SK-N-MC (cell line): ENCODE measurements at places on chromosomes 6 and 20.

DNA sequence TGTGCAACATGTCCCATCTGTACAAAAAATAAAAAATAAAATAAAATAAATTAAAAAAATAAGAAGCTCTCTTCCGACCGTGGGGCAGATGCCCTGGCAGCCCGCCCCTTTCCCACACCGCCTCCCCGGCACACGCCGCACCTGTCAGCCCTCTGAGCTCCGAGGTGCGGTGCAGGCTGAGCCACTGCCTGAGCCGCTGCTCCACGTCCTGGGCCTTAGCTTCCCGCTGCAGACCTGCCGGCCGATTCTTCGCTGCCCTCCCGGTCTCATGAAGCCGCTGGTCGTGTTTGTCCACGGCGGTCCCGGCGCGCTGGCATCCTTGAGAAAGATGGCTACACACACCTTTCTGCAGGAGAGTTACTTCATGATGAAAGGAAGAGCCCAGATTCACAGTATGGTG is 10.7 kb upstream of the CLPSL2 start:
- no peak for DNase-seq

- DNase-seq = no peak
These were observed 38.5 kb upstream of the TFB1M start for GRCh38 chr6:155352811-155353210.

GRCh38 chr6:94367316-94367715 is 948.0 kb upstream of the EPHA7 start:
- no peak for DNase-seq

- no peak for DNase-seq
These were observed 5.2 kb downstream of the CDC25B start for GRCh38 chr20:3801299-3801698.

- DNase-seq = no peak
These were observed 32.9 kb downstream of the NUDT3 start for GRCh38 chr6:34359418-34360158.

GRCh38 chr20:40322941-40323340 is 366.1 kb downstream of the MAFB start:
- DNase-seq = no peak

GRCh38 chr6:150185732-150186117 is 42.9 kb downstream of the PPP1R14C start:
- no peak for DNase-seq

- no peak for DNase-seq
These were observed 53.7 kb downstream of the PPP1R16B start for GRCh38 chr20:38859070-38859690.

GRCh38 chr6:56938649-56939191 is 16.2 kb upstream of the BEND6 start:
- DNase-seq = no peak

GRCh38 chr6:134363323-134364039 is 45.6 kb upstream of the SGK1 start:
- no peak for DNase-seq

- no peak for DNase-seq
These were observed 232.4 kb upstream of the FOXQ1 start for GRCh38 chr6:1079525-1079924.

DNA sequence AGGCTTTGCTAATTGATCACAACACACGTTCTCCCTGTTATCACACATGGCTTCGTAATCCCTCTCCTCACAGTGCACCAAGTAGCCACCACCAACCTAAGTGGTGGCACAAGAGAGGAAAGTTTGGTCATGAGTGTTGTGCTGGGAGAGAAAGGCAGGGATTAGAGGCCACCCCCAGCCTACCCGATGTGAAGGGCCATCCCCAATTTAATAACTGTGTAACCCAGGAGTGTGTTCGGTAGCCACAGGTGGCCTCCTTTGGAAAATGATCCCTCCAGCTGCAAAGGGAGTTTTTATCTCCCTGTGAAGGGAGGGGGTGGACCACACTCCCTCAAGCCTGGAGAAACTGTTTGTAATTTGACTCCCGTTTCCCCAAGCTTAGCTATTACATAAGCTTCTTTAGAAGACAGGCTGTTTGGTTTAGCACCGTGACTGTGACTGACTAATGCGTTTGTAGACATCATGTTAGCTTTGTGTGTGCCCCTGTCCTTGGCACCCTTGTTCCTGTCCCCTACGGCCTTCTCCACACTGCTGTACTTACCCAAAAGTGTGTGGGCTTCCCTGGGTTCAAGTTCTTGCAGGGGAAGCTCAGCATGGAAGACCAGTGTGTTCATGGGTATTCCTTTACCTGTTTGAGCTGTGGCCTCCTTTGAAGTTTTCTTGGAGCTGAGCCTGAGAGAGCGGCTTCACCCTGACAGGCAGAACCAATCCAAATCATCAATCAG is 20.6 kb downstream of the PPP1R16B start:
- DNase-seq = no peak

GRCh38 chr20:64223526-64224067 is 32.0 kb upstream of the PCMTD2 start:
- no peak for DNase-seq

DNA sequence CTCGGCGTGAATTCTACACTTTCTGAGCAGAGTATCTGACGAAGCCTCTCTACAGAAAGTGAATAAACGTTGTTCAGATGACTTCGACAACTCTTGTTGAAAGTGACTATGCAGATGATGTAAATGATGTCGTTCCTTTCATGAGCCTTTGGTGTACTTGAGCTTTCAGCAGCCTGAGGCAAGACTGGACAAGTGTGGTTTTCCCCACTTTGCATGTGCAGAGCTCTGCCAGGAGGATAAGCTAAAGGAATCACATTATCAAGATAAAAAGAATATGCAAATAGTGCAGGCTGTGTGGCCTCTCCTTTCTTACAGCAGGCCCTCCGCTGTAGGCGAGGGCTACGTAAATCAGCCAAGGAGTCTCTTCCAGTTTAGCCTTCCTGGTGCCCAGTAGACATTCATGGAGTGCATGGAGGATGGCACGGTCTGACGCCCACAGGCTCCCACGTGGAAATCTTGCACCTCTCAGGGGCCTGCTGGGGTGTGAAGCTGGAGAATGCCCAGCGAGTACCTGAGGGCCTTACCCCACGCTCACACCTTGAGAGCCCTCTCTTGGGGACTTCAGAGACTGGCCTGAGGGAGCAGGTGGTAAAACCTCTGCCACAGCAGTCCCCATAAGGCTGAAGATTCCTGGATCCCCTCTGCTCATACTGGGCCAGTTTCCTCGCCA is 54.9 kb downstream of the RPP40 start:
- DNase-seq = no peak

GRCh38 chr6:170134031-170134470 is 156.8 kb downstream of the DLL1 start:
- no peak for DNase-seq

DNA sequence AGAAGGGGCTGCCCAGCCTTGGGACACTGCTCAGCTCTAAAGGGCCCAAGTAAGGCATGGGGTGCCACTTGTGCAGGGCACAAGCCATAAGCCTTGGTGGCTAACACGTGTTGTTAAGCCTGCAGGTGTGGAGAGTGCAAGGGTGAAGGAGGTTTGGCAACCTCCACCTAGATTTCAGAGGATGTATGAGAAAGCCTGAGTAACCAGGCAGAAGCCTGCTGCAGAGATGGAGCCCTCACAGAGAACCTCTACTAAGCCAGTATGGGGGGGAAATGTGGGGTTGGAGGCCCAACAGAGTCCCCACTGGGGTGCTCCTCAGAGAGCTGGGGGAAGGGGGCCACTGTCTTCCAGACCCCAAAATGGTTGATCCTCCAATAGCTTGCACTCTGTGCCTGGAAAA is 32.6 kb downstream of the SERINC1 start:
- no peak for DNase-seq

DNA sequence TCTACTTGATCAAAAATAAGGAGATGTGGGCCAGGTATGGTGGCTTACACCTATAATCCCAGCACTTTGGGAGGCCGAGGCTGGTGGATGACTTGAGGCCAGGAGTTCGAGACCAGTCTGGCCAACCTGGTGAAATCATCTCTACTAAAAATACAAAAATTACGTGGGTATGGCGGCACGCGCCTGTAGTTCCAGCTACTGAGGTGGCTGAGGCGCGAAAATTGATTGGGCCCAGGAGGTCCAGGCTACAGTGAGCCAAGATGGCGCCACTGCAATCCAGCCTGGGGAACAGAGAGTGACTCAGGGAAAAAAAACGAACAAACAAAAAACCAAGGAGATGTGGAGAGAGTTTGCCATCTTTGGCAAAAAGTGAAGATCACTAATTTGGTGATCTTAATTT is 65.3 kb downstream of the BMP2 start:
- DNase-seq = no peak

- DNase-seq = no peak
These were observed 163.1 kb downstream of the IBTK start for GRCh38 chr6:82084324-82084920.

DNA sequence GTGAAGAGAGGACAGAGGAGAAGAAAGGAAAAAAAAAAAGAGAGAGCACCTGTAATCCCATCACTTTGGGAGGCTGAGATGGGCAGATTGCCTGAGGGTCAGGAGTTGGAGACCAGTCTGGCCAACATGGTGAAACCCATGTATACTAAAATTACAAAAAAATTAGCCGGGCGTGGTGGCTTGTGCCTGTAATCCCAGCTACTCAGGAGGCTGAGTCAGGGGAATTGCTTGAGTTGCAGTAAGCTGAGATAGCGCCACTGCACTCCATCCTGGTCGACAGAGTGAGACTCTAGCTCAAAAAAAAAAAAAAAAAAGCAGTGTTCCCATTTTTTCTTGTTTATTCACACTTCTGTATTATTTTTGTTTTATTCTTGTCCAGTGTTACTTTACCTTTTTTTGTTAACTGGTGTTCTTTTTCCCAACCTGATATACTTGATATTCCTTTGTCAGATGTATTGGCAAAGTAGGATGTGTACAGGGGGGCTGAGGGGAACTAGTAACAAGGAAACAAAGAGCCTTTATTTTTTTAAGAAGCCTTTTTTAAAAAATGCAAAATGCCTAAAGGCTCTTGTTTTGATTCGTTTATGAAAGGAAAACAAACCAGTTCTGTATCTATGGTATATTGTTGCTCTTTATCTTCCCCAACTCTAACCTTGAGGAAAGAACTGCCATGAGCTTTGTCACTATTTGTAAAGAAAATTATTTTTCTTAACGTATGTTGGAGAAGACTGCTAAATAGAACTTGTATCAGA is 22.3 kb downstream of the COL19A1 start:
- no peak for DNase-seq

- no peak for DNase-seq
These were observed 66.5 kb upstream of the IER3 start for GRCh38 chr6:30810813-30811339.

DNA sequence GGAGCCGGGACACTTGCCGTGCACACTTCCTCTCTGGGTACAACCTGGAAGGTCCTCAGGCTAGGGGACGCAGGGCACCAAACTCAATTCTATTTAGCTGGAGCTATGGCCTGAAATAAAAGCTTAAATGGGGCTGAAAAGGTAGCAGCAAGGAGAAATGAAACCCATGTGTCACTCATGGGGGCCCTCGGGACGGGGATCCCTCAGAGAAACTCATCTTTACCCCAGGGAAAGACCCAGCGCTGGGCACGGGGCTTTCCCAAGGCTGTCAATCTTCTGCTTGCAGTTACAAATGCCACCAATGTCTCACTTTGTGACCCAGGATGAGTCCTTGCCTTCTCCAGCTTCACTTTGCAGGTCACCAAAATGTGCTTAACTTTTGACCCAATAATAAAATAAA is 16.5 kb downstream of the SNAI1 start:
- DNase-seq = no peak

DNA sequence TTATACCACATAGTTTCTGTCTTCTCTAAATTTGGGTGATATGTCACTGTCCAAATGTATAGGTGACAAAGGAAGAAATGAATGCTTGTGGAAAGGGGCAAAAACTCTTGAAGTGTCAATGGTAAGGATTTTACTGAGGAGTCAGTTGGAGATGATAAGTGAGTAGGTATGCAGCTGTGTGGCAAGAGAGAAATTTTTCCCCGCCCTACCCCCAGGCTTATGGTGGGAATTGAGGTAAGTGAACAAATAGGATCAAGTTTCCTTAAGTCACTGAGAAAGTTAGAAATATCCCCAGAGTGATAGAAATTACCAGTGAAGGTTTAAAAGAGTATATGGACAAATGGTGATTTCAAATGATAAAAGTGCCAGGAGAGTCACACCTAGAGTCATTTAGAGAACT is 11.8 kb downstream of the DSE start:
- DNase-seq = no peak

- no peak for DNase-seq
These were observed 107.7 kb downstream of the EYA4 start for GRCh38 chr6:133348846-133349245.

DNA sequence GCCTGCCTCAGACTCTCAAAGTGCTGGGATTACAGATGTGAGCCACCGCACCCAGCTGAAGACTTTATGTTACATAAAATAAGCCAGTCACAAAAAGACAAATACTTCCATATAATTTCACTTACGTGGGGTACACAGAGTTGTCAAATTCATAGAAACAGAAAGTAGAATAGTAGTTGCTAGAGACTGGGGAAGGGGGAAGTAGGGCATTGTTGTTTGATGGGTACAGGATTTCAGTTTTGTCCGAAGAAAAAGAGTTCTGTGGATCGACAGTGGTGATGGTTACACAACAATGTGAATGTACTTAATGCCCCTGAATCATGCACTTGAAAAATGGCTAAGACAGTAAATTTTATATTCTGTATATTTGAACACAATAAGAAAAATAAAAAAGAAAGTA is 41.6 kb upstream of the ANKEF1 start:
- no peak for DNase-seq

DNA sequence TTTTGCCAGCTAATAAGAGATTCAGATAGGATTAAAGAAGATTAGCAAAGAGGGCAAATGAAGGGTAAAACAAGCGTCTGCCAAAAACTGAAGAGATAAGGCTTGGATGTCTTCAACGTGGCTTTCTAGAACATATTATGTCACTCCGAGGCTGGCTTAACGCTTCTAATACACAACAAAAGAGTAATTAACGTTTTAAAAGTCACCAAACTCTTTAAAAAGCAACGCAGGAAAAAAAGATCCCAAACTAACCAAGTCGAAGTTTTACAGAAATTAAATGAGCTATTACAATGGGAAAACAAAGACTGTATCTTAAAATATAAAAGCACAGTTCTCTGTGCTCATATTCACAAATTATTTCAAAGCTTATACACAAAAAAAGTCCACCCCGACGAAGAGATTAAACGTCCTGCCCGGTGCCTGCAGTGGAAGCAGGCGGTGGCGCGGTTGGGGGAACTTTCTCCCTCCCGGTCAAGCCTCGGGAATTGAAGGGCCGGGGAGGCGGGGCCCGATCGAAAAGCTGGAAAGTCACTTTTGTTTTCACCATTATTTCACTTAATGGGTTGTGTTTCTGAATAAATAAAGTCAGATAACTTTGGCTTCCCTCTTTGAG is 1.2 kb downstream of the MAK start:
- DNase-seq = no peak

DNA sequence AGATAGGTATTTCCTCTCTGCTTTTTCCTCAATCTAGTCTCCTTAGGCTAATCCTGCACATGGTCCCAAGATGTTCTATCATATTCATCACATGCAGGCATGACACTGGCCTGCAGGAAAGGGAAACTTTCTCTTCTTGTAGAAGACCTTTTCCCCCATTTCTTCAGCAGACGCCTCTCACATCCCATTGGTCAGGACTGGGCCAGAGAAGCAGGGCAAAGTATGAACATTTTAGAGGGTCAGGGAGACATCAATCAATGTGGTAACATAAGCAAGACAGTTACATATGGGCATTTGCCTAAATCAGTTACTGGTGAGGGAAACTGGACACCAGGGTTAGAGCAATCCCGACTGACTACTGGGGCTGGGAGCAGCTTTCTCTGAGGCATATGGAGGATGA is 90.1 kb downstream of the CRYBG1 start:
- no peak for DNase-seq

GRCh38 chr6:169990095-169991030 is 238.9 kb downstream of the ERMARD start:
- no peak for DNase-seq

- no peak for DNase-seq
These were observed 68.3 kb upstream of the SMIM29 start for GRCh38 chr6:34317172-34317477.

GRCh38 chr6:108955329-108955949 is 107.2 kb downstream of the ARMC2 start:
- no peak for DNase-seq
